ENCODE measurements at places on chromosomes 2 and 18.

- no peak for DNase-seq
Observed at GRCh38 chr2:218782528-218782844, 539 bp downstream of the CYP27A1 start.

GRCh38 chr2:214076527-214076926 is 334.3 kb upstream of the VWC2L start:
- no peak for DNase-seq

GRCh38 chr2:196284866-196285557 is 113.6 kb upstream of the STK17B start:
- no peak for DNase-seq

GRCh38 chr2:98295721-98296414 is 50.4 kb upstream of the CNGA3 start:
- no peak for DNase-seq

GRCh38 chr18:4144201-4144600 is 310.9 kb downstream of the DLGAP1 start:
- DNase-seq = no peak

- no peak for DNase-seq
Observed at GRCh38 chr2:20488782-20489181, 41.9 kb downstream of the RHOB start.

DNA sequence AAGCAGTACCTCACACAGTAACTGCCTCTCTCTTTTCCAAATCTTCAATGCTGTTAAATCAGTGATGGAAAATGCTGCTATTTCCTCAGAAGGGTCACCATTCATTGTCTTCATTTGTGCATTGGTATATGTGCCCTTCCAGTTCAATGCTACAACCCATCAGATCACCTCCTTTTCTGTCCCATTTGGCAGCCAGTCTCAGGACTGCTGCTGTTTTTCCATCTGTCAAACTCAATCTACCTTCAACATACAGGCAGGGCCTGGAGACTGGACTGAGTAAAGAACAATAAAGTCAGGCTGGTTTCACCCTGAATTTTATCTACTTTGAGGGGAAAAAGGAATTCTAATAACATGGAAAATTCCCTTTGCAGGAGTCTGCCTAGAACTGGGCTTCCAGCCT is 17.9 kb downstream of the ZNF385B start:
- DNase-seq = no peak

- DNase-seq = no peak
Observed at GRCh38 chr2:127431408-127432023, 13.3 kb downstream of the PROC start.

- no peak for DNase-seq
Observed at GRCh38 chr2:231348704-231349373, 46.7 kb upstream of the B3GNT7 start.

- no peak for DNase-seq
Observed at GRCh38 chr2:176664478-176664877, 395.2 kb downstream of the MTX2 start.

- DNase-seq = no peak
Observed at GRCh38 chr2:83960371-83960770, 498.7 kb downstream of the SUCLG1 start.

GRCh38 chr2:11667866-11668637 is 1.9 kb downstream of the NTSR2 start:
- DNase-seq = no peak

- no peak for DNase-seq
Observed at GRCh38 chr2:216300906-216301305, 71.4 kb downstream of the MARCHF4 start.

DNA sequence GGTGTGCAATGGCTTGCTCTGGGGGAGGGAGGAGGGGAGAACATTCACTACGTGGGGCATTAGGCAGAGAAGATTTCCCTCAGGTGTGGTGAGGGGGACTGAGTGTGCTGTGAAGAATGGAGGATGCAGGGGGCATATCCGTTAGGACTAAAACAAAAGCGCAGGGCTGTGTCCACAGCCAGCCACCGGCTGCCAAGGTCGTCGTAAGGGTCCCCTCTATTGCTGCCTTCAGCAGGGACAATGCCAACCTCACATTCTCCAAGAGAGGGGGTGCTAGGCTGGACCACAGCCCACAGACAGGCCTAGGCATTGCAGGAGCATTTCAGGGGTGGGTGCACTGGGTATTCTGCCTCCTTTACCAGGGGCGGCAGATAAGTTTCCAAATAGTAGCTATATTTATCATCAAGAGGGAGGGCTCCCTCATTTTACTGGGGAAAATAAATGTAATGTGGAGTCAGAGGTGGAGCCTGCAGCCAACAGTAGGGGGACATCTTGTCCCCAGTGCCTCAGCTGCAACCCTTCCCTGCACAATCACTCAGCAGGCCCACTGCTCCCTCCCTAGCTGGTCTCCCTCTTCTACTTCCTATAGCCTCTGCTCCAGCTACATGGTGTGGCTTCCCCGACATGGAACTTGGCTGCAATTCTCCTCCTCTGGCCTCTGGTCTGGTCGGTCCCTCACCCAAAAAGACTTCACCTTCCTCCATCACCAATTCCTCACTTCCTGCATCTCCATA is 74.9 kb upstream of the OTOF start:
- DNase-seq = no peak

Data from iPS DF 6.9 (cell line).